ENCODE measurements at places on chromosomes 12 and 14.

GRCh38 chr12:77392467-77393088 is 327.2 kb upstream of the E2F7 start:
- DNase-seq = no peak

DNA sequence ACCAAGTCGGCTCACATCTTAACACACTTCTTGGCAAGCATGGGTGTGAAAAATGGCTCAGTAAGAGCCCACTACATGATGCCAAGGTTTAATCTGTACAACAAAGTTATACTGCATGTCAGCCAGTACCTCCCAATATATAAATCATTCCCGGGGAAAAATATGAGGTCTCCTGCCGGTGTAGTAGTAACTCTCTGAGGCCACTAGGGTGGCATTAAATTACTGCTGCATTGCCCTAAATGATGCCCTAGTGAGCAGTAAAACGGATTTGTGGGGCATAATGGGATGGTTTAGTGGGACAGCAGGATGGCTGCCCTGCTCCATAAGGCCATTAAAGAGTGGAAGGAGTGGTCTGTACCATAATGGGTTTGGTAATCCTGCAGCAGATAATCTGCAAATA is 267.7 kb downstream of the MED13L start:
- no peak for DNase-seq

- no peak for DNase-seq
Observed at GRCh38 chr12:47913081-47913480, 8.3 kb upstream of the VDR start.

GRCh38 chr14:69812711-69813110 is 15.7 kb upstream of the SLC10A1 start:
- DNase-seq = no peak

GRCh38 chr12:64193931-64194330 is 28.2 kb downstream of the KICS2 start:
- DNase-seq = no peak

- DNase-seq = peak; percentile 95
Observed at GRCh38 chr14:105087963-105088811, 23.0 kb upstream of the GPR132 start.

DNA sequence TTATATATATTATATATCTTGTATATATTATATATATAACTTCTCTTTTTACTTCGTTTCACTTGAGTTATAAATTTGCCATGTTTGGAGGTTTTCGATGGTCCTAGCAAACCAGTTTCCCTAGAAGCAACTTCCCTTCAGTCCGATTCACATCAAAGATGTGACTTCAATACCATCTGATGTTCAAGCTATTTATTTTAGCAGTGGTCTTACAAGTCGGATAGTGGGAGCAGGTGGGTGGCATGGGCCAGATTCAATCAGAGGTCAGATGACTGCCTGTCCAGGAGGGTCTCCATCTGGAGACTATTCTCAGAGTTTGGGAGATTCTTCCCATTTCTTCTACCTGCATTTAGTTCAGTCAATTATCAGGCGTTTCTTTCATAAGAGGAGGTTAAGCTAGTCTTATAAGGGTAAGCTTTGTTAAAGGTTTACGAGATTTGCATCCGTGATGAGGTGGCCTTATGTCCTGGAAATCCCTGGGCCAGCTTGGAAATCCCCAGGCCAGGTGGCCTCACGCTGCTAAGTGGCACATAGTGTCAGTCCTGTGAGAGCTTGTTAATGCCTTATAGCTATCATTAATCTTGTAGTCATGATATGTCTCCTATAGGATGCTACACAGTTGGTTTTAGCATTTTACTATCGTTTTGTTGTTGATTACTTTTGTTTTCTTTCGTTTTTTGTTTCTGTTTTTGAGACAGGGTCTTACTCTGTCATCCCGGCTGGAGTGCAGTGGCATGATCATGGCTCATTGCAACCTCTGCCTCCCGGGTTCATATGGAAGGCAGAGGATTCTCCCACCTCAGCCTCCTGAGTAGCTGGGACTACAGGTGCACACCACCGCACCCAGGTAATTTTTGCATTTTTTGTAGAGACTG is 145.8 kb downstream of the BICD1 start:
- no peak for DNase-seq

DNA sequence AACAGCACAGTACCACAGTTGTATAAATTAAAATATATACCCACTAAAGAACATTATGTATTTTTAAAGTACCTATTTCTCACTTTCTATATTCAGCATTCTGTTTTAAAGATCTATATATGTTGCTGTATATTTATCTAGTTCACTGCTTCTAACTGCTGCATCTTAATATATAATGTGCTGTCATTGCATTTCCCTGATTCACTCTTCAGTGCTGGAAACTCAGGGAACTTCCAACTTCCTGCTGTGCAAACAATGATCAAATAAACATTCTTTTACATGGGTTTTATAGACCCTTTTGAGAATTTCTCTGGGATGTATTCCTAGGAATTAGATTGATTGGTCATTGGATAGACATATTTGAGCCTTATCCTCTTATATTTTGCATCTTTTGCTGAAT is 379.1 kb downstream of the APAF1 start:
- DNase-seq = no peak

DNA sequence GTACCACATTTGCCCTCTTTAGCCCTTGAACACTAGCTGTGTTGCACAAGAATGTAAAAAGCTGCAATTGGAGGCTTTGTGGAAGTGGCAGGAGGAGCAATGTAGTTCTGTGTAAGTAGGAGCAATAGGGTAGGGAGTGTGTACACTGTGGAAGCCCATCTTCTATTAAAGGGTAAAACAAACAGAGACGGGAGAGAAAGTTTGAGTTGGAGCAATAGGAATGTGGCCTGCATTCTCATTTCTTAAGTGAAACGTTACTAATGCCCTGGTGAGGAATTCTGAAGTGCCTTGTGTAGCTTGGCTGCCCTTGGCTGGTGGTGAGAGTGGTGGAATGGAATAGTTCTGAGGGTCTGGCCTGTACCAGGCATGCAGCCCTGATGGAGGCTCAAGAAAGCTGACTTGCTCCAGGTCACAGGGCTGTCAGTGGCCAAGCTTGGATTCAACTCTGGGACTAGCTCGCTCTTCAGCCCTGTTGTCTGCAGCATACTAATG is 38.8 kb upstream of the ATP23 start:
- DNase-seq = no peak

- DNase-seq = no peak
Observed at GRCh38 chr14:74618078-74618952, 6.3 kb upstream of the LTBP2 start.

GRCh38 chr12:12922191-12922616 is 29.8 kb downstream of the GPRC5D start:
- DNase-seq = peak; percentile 67

DNA sequence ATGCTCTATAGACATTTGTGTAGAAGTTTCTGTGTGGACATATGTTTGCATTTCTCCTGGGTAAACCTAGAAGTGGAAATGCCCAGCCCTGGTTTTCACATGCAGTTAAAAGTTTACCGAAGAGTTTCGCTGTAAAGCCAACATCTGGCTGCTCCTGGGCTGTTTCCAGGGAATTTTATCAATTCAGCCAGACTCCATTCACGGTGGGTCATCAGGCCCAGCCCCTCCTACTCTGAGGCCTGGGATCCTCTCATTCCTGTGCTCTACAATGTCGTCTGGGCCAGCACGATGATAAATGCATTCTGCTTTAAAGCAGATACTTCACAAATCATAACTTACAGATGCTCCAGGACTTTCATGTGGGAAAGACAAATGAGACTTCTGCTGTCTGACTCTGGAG is 7.1 kb downstream of the NUAK1 start:
- no peak for DNase-seq

- no peak for DNase-seq
Observed at GRCh38 chr12:5273709-5274108, 158.2 kb upstream of the NTF3 start.

- DNase-seq = peak; percentile 15
Observed at GRCh38 chr14:58362798-58363412, 32.8 kb upstream of the TOMM20L start.

DNA sequence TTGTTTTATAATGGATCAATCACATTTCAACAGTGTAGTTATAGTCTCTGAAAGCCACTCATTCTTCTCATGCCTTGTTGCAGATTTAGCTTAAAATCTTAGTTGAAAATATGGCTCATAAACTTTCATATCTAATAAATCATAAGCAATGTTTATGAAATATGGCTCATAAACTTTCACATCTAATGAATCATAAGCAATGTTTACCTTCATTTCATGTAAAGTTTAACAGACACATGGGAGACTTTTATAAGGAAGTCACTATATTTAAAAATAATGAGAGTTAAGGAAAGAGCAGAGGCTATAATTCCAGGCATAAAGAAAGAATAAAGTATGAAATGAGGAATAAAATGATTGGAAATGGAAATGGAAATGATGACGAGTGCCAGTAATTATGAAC is 1042.1 kb downstream of the FSCB start:
- DNase-seq = no peak

- no peak for DNase-seq
Observed at GRCh38 chr14:104284107-104284592, 145.8 kb downstream of the KIF26A start.

GRCh38 chr12:104710940-104711689 is 247.0 kb downstream of the SLC41A2 start:
- DNase-seq = peak; percentile 56

- no peak for DNase-seq
Observed at GRCh38 chr12:111429828-111430432, 24.2 kb downstream of the SH2B3 start.

DNA sequence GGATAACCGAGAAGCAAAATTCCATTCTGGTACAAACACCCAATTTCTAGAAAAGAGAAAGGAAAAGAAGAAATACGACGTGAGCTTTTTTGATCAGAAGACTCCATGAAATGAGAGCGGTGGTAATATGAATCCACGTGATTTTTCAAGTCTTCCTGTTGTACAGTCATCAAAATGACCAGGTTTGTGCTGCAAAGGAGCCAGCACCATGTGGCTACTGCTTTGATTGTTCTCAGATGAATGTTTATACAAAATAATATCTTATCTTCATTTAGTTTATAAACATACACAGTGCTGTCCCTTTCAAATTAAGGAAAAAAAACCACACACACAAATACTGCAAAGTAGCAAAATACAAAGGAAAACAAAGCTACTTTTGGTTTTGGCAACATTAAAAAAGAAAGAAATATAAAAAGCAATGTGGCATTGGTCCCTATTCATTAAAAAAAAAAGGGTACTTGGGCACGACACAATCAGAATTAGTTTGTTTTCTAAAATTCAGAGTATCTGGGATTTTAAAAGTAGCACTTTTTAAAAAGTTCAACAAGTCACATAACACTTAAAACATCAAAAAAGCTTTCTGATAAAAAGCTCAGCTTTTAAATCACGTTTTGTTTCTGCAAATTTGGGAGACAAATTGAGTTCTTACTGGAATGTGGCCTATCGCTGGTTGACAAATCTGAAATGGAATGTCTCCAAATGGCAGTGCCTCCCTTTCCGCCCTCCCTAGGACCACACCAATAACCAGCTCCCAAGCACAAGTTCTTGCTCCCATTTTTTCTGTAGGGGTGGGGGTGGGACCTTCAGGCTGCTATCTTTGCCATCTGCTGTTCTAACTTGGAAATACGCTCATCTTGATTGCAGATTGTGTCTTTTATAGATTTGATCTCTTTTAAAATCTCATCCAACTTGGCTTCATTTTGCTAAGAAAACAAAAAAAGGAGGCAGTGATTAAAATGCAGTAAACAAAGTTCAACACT is 13.2 kb upstream of the SELPLG start:
- DNase-seq = no peak

- DNase-seq = no peak
Observed at GRCh38 chr14:33420051-33420627, 481.5 kb downstream of the NPAS3 start.

DNA sequence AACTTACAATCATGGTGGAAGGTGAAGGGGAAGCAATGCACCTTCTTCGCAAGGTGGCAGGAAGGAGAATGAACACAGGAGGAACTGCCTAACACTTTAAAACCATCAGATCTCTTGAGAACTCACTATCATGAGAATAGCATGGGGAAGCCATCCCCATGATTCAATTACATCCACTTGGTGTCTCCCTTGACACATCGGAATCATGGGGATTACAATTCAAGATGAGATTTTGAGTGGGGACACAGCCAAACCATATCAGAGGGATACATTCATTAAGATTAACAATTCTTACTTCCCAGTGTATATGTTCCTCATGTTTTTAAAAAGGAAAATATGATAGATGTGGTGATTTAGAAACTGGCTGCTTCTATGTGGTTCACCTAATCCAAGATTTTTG is 117.9 kb downstream of the PDE3A start:
- no peak for DNase-seq

GRCh38 chr12:62760779-62761178 is 174.2 kb downstream of the PPM1H start:
- peak; percentile 78 for DNase-seq

GRCh38 chr12:91590966-91591638 is 408.5 kb upstream of the DCN start:
- no peak for DNase-seq

GRCh38 chr12:14999021-14999694 is 26.3 kb downstream of the PDE6H start:
- no peak for DNase-seq

- no peak for DNase-seq
Observed at GRCh38 chr12:120376934-120377572, 8.1 kb upstream of the MSI1 start.

- no peak for DNase-seq
Observed at GRCh38 chr14:61051051-61051450, 70.0 kb downstream of the SLC38A6 start.

GRCh38 chr14:38280081-38280480 is 24.2 kb upstream of the CLEC14A start:
- DNase-seq = no peak

DNA sequence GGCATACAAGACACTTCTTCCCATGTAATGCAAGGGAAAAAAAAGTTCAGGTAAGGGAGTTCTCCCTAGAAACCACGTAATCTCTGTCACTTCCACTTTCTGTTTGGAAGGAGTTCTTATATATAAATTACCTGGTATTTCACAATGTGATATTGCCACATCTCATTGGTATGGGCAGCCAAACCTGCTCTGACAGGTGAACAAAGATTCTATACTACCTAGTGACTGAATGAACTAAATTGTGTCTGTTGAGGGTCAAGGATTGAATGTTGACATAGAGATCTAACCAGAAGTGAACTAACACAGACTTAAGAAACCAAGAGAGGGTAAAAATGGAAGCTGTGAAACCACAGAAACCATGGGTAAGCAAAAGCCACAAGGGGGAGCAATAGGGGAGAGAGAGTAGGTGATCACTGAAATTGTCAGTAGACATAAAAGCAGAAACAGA is 161.3 kb downstream of the RPL10L start:
- DNase-seq = peak; percentile 16

DNA sequence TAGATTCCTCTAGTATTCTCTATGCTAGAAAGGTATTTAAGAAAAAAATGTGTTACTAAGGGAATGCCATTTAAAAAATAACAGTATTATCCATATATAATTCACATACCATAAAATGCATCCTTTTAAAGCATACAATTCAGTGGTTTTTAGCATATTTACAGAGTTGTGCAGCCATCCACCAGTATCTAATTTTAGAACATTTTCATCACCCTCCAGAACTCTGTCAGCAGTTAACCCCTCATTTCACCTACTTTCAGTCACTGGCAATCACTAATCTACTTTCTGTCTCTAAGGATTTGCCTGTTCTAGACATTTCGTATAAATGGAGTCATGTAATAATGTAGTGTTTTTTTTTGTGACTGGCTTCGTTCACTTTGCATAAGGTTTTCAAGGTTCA is 33.4 kb downstream of the TBC1D15 start:
- DNase-seq = no peak

GRCh38 chr14:94897561-94897960 is 127.6 kb upstream of the GSC start:
- no peak for DNase-seq

- DNase-seq = no peak
Observed at GRCh38 chr14:55386037-55386808, 25.4 kb downstream of the ATG14 start.
